Neural progenitor cell (in vitro differentiated cells): ENCODE measurements at places on chromosomes 16 and 17.

DNA sequence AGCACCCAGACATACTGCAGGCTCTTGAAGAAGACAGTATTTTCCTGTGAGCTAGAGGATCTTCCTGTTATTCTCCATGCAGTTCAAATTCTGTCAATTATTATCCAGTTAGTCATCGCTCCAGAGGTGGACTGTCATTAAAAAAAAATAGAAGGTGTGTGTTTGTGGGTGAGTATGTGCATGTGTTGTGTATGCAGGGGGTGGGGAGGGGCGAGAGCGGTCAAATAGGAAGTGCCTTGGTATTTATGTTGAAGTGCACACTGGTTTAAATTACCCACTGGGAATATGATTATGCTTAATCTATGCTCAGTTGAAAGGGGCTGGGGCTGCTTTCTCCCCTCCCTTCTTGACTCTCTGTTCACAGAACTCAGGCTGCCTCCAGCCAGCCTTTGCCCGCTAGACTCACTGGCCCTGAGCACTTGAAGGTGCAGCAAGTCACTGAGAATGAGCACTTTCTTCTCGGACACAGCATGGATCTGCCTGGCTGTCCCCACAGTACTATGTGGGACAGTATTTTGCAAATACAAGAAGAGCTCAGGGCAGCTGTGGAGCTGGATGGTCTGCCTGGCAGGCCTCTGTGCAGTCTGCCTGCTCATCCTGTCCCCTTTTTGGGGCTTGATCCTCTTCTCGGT lies at the start of gene HSD17B2:
TSS of gene HSD17B2 (plus strand) at position 273 of the 632 bp plus-strand sequence. CDS start at position 445, 172 bp downstream.
- no peak for DNase-seq

DNA sequence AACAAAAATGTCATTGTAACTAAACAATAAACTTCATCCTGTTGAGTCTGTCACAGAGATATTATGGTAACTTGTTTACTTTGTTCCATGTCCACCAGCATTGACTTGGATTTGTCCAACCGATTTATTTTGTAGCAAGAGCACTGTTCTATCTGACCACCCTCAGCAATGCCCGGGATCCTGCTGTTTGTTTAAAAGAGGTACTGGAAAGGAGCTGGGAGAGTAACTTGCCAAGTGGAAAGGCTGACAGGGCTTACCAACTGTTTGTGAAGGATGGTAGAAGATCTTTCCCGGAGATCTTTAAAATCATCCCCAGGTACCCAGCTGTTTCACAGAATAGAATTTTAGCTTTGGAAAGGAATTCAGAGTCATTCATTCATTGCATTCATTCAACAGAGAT lies 59.1 kb upstream of the BCAR1 start:
- no peak for DNase-seq

- DNase-seq, result no peak
These were observed 14.7 kb downstream of the PMM2 start for GRCh38 chr16:8812162-8812843.

- no peak for DNase-seq
These were observed 50.6 kb downstream of the SPECC1 start for GRCh38 chr17:20059728-20060188.

GRCh38 chr16:9597967-9598730 lies 506.7 kb downstream of the HAPSTR1 start:
- DNase-seq, result no peak

GRCh38 chr17:28385037-28385400 lies 13.5 kb downstream of the SARM1 start:
- peak; percentile 31 for DNase-seq

DNA sequence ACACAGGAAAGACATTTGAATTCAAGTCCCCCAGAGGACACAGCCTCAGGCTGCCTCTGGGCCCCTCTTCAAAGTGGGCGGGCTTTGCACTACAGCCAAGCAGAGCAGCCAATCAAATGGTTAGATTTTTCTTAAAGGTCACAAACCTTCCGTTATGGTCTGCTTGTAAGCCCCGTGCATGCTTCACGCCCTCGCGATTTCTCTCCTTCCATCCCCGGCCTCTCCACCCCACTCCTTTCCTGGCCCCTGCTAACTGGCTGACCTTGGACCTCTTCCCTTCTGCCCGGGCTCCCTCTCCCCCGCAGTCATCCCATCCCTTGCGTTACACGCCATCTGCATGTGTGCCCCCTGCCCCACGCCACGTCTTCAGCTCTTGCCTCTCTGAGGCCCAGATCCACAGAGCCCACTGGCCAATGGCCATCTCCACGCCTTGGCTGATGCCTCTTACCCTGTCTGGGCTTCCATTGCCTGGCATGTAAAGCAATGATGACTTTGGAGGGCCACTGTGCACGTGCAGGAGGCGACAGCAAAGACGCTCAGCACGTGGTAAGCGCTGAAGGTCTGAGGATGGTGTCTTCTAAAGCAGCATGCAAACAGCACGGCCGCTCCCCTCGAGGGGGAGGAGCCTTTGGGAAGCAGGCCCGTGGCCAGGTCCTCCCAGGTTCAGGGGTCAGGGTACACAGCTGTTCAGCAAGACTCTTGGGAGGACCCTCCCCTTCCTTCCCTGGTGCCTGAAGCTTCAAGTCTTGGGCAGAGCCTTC lies 86.8 kb downstream of the ZDHHC7 start:
- DNase-seq, result no peak

GRCh38 chr17:15213381-15214087 lies 51.6 kb downstream of the PMP22 start:
- DNase-seq, result peak; percentile 68

- peak; percentile 67 for DNase-seq
These were observed 767 bp downstream of the RPS6KB1 start for GRCh38 chr17:59893676-59894100.

- DNase-seq, result no peak
These were observed 2.2 kb downstream of the HSD17B2 start for GRCh38 chr16:82037251-82037650.

GRCh38 chr17:79960788-79961522 lies 74.7 kb downstream of the TBC1D16 start:
- DNase-seq, result no peak

DNA sequence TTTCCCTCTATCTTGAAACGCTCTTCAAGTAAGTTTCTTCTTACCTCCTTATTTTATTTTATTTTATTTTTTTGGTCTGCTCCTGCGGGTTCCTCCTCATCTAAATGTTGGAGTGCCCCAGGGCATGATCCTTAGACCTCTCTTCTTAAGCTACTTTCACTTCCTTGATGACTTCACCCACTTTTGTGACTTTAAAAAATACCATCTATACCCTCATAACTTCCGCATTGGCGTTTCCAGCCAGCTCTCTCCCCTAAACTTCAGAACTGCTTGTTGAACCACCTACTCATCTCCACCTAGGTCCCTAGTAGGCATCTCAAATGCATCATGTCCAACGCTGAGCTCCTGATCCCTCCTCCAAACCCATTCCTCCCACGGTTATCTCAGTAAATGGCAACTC lies 51.4 kb upstream of the NFAT5 start:
- no peak for DNase-seq

DNA sequence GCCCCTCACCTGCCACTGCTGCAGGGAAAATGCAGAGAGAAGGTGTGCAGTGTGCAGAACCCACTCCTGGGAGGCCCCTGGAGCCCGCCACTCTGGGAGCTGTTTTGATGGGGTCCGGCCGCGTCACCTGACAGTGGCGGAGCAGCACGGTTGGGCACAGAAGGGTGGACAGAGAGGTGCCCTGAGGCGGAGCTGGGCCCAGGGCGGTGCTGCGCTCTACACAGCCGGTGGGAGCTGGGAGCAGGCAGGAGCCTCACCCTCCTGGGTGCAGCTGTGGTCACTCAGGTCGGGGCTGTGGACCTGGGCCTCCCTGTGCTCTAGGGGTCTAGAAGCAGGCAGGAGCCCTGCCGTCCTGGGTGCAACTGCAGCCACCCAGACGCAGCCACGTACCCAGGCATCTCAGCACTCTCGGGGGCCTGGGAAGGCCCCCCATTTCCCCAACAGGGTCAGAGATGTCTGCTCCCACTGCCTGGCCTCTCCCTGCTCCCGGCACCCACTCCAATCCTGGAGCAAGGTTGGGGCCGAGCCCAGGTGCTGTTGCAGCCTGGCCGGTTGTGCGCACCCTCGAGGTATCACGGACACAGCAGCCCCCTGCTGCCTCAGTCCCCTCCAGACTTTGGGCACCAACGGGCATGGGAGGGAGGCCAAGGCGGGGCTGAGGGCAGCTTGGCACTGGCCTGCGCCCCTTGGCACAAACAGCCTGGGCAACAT lies 304.4 kb upstream of the AXIN2 start:
- DNase-seq, result no peak

GRCh38 chr17:1229900-1230501 lies 40.2 kb upstream of the BHLHA9 start:
- no peak for DNase-seq

DNA sequence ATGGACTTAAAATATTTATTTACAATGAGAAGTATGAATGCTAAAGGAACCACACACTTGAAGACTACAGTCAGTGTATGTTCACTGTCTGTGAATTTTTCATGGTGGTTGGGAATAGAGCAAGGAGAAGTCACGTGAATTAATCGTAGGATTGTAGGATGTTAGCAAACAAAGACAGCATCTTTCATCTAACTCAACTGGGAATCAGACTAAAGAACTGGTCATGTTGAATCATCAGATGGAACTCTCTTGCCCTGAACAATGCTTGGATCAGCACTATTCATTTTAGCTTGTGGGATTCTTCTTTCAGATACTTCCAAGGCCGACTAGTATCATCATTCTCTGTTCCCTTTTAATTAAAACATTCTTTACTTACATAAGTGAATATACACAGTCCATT lies 18.1 kb downstream of the KCNJ2 start:
- no peak for DNase-seq

GRCh38 chr17:14214271-14214670 lies 22.4 kb downstream of the CDRT15 start:
- DNase-seq, result no peak

- DNase-seq, result no peak
These were observed 307.7 kb downstream of the WWOX start for GRCh38 chr16:78407191-78407590.

GRCh38 chr16:77262971-77263370 lies 63.8 kb downstream of the SYCE1L start:
- no peak for DNase-seq

- no peak for DNase-seq
These were observed 115.8 kb downstream of the MSI2 start for GRCh38 chr17:57372156-57372555.

- no peak for DNase-seq
These were observed 10.1 kb downstream of the MPO start for GRCh38 chr17:58270476-58271215.

GRCh38 chr17:18891541-18891940 lies 33.6 kb downstream of the PRPSAP2 start:
- no peak for DNase-seq

DNA sequence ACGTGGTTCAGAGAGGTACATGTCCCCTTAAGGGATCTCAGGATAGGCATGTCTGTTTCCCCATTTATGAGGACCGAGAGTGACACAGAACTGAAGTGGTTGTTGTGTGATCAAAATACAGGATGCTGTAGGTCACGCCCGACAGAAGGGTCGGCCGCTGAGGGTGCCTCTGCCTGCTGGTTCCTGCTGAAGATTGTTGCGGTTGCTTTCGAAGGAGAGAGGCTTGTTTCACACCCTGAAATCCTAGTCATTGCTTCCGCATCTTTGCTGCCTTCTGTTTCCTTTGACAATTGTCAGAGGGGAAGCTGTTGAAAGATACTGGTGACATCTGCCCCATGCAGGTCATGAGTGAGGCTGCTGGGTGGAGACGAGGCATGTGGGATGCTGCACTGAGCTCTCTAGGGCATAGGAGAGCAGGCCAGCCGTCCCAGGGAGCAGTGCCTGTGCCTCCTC lies 3.8 kb upstream of the NAT9 start:
- no peak for DNase-seq

DNA sequence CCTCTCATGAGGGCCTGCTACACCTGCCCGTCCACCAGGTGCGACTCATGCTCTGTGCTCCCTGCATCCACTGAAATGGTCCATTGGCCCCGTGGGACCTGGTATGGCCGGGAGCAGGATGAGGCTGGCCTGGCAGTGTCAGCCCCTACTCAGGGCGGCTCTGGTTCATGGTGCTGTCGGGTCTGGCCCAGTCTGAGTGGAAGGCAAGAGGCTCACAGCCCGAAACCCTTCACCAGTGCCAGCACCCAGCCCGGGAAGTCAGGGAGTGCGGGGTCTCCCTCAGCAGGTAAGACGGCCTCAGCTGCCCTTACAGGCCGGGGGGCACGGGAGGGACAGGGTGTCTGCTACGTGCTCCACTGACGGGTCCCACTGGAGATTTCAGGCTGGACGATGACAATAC lies 40.5 kb upstream of the RASD1 start:
- no peak for DNase-seq

- DNase-seq, result no peak
These were observed 57.1 kb upstream of the AXIN2 start for GRCh38 chr17:65618516-65618915.

- DNase-seq, result peak; percentile 60
These were observed 51.1 kb upstream of the MEAK7 start for GRCh38 chr16:84555418-84556196.

- DNase-seq, result no peak
These were observed 130.1 kb downstream of the SPACA3 start for GRCh38 chr17:33121756-33122155.
